ENCODE measurements at places on chromosomes 13 and 19.

DNA sequence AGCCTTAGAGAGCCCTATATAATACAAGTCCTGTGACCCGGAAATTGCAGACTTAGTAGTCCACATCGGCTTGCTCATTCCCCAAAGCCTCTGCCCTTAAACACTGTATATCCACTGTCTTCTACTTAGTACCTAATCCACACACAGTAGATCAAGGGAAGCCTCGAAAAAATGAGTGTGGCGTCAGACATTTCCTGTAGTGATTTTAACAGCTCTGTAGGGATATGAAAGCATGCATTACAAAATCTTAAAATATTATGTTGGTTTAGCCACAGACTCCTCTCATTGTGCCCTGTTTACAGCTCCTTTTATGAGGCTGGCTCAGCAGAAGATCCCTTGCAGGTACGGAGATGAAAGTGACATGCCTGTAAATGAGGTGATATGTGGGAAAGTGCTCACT, 416.3 kb downstream of the LIG4 start:
- DNase-seq = no peak

GRCh38 chr13:30927595-30927994, 4.9 kb upstream of the TEX26 start:
- no peak for DNase-seq

- DNase-seq = peak; percentile 28
These were observed 1.0 kb downstream of the GPR108 start for GRCh38 chr19:6736169-6736916.

DNA sequence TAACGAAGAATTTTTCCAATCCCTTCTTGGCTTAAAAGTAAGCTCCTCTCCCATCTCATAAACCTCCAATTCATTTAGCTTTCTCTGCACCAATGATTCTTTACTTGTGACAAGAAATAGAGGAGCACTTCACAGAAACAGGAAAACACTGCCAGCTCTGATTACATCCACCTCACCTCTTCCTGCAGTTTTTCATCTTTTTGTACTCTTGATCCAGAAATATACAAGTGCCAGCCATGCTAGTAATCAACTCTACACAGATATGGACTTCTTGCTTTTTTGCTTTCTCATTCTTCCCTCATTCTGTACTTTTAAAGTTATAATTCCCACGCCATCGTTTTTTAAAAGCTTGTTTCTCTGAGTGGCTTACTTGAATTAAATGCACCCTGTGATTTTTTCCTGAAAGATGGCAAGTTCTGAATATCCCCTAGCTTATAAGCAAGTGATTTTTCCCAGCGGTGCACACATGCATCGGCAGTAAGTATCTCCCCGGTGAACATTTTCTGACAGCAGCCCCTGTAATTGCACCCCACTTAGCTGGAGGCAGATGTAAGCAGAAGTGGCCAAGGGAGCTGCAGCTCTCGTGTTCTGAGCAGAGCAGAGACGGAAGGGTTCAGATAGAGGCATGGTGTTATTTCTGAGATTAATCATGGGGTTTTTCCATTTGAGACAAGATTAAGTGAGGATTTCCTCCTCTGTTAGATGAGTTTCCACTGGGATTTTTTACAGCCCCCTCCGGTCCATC, 340.7 kb downstream of the SLC7A1 start:
- no peak for DNase-seq

- no peak for DNase-seq
These were observed 115.9 kb downstream of the DACH1 start for GRCh38 chr13:71751073-71751472.

DNA sequence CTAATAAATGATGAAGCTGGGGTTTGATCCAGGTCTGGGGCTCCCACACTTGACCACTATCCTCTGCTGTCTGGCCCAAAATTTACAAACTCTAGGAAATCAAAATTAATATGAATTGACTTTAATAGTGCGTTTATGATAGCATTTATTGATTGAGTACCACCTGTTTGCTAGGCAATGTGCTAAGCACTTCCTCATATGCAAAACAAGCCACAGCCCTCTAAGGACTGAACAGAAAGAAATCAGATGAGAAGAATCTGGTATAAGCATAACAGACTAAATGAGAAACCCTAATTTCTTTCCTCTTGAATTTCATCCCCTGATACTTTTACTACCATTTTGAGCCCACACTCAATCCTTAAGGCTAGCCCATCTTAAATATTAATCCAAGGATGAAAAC, 6.6 kb upstream of the MLNR start:
- no peak for DNase-seq

GRCh38 chr19:13089139-13089856, 13.4 kb downstream of the LYL1 start:
- DNase-seq = no peak

- no peak for DNase-seq
These were observed 385.4 kb upstream of the PRR20A start for GRCh38 chr13:56755181-56755935.

DNA sequence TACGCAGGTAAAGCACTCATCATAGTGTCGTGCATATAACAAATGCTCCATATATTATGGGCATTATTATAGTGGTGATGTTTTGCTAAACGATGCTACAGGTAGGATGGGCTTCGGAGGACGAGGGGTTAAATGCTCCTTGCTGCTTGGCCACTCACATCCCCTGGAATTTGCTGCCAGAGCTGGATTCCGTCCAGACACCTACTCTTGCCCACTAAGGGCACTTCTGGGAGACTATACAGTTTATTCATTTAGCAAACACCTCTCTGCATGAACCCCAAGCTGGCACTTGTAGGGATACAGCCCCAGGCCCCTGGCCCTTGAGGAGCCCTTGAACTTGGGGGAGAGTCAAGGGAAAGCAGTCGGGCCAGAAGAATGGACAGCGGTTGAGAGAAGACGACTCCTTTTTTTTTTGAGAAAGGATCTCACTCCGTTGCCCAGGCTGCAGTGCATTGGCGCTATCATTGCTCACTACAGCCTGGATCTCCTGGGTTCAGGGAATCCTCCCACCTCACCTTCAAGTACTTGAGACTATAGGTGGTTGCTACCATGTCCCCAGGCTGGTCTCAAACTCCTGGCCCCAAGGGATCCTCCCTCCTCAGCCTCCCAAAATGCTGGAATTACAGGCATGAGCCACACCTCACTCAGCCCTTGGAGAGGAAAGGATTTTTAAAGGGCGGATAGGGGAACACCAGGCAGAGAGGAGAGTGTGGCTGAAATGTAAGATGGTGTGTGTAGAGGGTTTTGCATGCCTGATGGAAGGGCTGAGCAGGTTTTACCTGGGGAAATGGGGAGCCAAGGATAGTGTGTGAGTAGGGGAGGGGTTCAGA, 1.1 kb upstream of the MRPL34 start:
- DNase-seq = no peak

DNA sequence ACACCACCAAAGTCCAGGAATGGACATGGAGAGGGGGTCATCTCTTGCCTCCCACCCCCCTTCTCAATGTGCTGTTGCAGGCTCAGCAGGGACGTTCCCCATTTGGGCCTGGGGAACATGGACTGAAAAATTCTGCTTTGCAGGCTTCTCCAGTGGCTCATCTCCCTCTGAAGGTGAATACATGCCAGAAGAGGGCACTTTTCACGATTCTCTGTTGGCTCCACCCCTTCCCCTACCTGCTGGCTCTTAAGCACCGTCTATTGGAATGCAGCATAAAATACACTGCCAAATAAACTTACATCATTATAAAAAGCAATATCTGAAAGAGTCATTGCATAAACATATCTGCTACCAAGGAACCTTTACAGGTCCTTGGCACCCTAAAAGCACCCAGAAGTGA, 35.7 kb downstream of the NHLRC3 start:
- DNase-seq = no peak

Measured in activated naive CD8-positive, alpha-beta T cell treated with anti-CD3 and anti-CD28 coated beads, Interleukin-2, amount 50 U/mL, for 16 hours (primary cell).